ENCODE measurements at places on chromosomes 12 and 14.

- no peak for DNase-seq
Observed at GRCh38 chr14:103310576-103311095, 23.4 kb upstream of the EIF5 start.

DNA sequence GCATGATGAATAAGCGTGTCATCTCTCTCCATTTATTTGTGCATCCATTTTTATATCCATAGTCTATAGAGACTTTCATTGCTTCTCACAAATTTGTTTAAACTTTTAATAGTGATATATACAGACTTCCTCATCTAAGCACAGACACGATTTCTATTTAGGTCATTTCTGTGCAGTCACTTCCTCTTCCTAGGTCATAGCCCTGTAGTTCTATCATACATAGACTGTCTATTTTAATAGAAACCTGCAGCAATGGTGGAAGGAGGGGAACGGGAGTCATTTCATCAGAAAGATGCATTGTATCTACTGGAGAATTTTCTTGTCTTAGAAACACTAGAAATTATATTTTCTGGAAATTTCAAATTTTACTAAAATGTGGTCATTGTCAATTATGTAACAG is 133.4 kb upstream of the FGD4 start:
- DNase-seq, result no peak

DNA sequence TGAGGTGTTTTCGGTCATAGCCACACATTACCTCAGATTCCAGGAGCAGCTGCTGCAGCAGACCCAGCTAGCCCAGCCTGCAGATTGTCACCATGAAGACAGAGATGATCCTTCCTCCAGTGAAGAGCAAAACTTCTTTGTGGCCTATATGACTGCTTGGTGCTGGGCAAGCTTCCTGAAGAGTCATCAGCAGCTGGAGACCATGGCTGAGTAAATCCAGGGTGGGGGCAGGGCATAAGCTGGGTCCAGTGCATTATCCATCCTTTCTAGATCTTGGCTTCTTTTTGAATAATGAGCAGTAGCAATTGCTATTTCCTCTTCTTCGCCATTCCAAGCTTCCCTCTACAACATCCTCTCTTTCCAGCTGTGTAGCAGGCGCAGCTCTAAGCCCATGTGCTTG is 373.1 kb upstream of the DDHD1 start:
- no peak for DNase-seq

DNA sequence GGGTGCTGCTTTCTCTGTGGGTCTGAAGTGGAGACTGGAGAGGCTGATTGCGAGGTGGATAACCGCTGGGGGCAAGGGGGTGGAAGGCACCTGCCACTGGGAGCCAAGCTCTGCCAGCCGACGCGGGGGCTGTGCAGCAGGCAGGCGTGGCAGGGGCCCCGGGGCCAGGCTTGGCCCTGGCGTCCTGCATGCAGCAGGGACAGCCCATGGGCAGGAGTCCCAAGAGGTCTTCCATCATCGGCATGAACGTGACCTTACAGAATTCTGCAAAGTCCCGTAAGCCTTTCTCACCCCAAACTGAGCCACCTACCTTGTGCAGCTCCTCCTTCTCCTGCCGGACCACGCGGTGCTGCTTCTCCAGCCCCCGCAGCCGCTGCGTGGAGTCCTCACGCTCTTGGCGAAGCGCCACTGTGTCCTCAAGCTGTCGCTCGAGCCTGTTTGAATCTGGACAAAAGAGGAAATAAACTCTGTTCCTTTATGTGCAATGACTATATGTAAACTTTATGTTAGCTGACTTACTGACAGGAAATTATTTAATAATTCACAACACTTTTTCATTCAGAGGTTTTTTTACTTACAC is 51.3 kb downstream of the AMN start:
- no peak for DNase-seq

DNA sequence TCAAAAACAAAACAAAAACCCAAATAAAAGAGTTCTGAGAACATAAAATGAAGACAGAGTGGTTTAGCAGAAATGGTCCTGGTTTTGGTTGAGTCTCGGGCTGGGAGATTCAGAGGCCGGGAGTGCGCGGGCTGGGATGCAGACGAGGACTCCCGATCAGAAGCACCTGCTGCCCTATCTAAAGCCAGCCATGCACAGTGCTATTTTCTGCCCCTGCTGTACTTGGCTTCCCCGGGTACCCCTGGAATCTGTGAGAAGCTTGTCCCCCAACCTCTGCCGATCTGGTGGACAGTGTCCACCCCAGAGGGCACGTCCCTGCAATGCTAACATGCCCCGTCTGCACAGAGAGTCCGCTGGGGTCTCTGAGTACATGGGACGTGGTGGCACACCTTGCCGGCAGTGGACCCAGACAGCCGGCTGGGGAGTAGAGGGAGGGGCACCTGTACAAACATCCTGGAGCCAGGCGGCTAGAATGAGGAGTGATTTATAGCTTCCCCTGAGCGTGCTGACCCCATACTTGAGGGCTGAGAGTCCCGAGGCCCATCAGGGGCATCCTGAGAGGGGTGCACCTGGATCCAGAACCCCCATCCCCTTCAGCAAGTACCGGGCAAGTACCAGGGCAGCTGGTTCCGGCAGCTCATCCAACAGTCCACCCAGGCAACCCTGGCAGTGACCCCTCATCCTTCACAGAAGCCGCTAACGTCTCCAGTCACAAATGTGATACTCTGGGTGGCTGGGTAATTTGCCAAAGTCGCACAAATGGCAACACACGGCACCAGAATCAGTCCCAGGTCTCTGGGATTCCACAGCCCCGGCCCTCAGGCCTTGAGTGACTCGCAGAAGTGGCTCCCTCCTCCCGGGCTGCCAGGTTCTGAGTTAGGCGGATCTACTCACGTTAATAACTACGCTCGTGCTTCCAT is 37.1 kb downstream of the CHGA start:
- no peak for DNase-seq

DNA sequence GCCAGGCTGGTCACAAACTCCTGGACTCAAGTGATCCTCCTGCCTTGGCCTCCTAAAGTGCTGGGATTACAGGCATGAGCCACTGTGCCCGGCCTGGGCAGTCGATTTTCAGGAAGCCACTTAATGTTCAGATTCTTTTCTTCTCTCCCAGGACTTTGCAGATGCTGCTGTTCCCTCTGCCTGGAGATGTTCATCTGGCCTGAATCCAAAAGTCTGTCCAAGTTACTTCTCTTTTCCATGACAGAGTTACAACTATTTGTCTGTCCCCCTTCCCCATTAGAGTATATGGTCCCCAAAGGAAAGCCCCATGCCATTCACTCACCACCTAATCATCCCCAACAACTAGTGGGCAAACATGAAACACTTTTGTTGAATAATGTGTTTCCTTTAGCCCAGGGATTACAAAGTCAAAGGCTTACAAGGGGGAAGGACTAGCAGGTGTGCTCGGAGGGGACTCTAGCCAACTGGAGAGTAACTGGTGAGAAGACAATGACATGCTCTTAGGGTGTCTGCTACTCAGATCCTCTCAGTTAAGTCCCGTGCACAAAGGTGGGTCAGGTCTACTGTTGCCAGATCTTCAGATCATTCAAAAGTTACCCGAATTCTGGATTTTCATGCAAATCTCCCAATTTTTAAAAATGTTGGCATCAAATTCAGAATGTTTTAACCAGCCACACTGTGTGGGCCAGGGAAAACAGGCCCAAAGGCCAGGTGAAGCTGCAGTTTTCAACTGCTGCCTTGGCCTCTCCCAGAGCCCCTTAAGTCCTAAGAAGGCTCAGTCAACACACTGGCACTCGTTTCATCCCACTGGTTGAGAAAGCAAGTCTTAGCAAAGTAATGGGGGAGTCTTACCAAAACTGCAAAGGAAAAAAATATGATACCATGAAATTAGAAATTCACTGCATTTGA is 29.6 kb downstream of the NUDT4 start:
- peak; percentile 50 for DNase-seq

DNA sequence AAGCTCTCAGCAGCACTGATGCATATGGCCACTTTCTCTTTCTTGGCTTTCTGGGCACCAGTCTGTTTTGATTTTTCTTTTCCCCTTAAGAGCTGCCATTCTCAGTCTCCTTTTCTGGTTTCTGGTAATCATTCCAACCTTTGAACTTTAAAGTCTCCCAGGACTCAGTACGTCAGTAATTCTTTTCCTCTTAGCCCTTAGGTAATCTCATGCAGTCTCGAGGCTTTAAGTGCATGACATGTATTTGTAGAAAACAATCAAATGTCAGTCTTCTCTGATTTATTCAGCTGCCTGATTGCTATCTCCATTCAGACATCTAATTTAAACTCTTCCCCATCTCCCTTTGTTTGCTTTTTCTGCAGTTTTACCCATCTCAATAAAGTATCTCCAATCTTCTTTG is 139.1 kb upstream of the PDZRN4 start:
- DNase-seq, result no peak

GRCh38 chr12:75020068-75020557 is 189.5 kb downstream of the KCNC2 start:
- peak; percentile 3 for DNase-seq

DNA sequence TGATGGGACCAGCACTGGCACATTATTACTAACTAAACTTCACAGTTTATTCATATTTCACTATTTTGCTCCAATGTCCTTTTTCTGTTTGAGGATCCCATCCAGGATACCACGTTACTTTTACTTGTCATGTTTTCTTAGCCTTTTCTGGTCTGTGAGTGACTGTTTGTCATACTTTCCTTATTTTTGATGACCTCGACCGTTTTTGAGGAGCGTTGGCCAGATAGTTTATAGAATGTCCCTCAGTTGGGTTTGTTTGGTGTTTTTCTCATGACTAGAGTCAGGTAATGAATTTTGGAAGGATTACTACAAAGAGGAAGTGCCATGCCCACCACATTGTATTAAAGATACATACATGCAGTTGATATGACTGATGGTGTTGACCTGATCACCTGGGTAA is 199.4 kb upstream of the CCND2 start:
- no peak for DNase-seq

DNA sequence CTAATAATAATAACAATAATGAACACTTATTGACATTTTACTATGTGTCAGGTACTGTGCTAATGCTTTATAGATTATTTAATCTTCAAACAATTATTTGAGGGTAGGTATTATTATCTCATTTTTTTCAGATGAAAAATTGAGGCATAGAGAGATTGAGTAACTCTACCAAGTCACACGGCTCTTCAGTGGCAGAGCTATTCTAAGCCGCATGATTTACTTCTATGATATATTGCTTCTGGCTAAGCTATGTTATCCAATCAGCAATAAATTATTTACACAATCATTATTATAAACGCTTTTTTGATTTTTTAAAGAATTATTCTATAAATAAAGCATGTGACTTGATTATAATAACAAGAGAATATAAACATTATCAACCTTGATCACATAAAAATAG is 80.0 kb downstream of the TMEM30B start:
- DNase-seq, result no peak

- DNase-seq, result no peak
Observed at GRCh38 chr14:55756557-55756956, 176.6 kb downstream of the KTN1 start.

DNA sequence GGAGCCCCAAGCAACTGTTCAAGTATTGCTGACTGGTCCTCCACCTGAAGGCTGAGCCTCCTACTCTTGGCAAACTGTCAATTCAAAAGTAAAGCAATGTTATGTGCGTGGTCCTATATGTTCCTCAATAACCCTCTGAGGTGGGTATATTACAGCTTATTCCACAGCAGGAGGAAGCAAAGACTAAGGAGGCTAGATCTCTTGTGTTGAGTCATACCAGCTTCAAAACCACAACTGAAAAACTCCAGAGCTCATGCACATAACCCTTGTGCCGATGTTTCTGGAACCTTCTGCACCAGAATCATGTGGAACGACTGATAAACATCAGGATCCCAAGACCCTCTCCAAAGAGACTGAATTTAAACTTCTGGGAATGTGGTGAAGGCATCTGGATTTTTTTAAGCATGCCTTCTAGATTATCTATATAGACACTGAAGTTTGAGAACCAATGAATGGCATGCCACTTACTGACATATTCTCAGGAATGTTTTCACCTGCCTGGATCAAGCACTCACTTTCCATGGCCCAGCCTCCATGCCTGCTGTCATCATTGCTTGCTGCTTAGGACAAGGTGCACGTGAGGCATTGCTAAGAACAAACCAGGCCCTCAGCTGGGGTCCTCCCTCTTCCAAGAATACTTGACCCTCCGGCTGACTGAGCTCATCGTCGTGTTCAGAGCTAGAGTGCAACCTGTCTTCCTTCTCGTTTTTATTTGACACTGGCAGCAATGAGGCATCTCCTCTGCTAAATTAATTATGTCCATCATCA is 194.7 kb downstream of the BCL11B start:
- DNase-seq, result no peak

- peak; percentile 65 for DNase-seq
Observed at GRCh38 chr14:53458368-53458814, 305.3 kb upstream of the DDHD1 start.

DNA sequence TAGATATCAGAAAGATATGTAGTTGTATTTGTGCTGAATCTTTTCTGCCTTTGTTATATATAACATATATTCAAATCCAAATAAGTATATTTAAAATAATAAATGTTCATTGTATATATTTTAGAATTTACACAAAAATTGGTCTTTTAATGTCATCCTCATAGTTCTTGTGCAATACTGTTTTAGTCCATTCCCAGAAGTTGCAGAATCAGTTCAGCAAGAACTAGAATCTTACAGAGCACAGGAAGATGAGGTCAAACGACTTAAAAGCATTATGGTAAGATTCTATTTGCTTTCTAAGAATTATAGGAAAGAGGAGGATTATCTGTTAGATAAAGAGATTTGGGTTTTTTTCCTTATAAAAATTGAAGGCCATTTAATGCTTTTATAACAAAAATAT is 51.0 kb downstream of the SCFD1 start:
- DNase-seq, result peak; percentile 40

GRCh38 chr12:14601692-14602478 is 34.2 kb upstream of the PLBD1 start:
- no peak for DNase-seq

GRCh38 chr12:28172434-28173030 is 17.7 kb upstream of the CCDC91 start:
- peak; percentile 81 for DNase-seq

GRCh38 chr12:6383572-6384498 is at the start of gene LTBR:
TSS of gene LTBR (plus strand) at chr12:6384162. CDS start at chr12:6384359, 197 bp downstream.
- DNase-seq, result peak; percentile 94

DNA sequence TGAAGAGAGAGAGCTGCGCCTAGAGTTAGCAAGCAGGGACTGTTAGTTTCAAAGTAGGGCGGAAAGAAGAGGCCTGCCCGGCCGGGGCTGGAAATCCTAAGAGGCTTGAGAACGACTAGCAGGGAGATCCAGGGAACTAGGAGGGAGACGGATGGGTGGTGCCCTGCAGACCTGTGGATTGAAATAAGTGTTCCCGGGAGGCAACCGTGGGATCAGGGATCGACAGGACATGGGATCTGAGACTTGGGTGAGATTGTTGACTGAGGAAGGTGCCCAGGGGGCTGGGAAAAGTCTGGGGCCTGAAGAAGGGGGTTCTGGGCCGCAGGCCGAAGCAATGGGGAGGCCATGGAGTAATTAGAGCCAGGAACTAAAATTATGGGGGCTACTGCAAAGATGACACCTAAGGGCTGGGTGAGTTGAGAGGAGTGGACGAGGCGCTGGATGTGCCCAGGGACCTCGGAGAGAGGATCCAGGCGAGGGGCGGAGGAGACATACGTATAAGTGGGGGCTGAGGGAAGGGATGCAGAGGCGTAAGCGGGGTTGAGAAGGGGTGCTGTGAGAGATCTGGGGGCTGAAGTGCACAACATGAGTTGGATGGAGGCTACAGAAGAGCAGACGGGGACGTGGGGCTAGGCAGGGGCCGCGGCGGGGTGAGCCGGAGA is 635 bp downstream of the LTA4H start:
- peak; percentile 44 for DNase-seq

All from choroid plexus epithelial cell (primary cell).